ENCODE measurements at places on chromosomes 13 and 19. TPM values are rescaled to one million over a fixed set of nuclear protein-coding genes. Genes with fewer than 3 reads are reported as not detected.

UPK1A gene
- not detected for total RNA-seq

NCR1 gene
- 0.72 TPM for total RNA-seq

GNG14 gene
- 2.1 TPM for total RNA-seq

WDR88 gene
- not detected for total RNA-seq

IGFL3 gene
- total RNA-seq: not detected

PRSS57 gene
- total RNA-seq: not detected

ACTMAP gene
- 2.2 TPM for total RNA-seq

UBE2L5 gene
- total RNA-seq: 0.05 TPM

OR7G3 gene
- total RNA-seq: not detected

C3 gene
- total RNA-seq: 7.9 TPM

GPR4 gene
- total RNA-seq: 0.04 TPM

CBARP gene
- total RNA-seq: 2.1 TPM

CCDC169 gene
- 0.74 TPM for total RNA-seq

STK11 gene
- 43.7 TPM for total RNA-seq

BEST2 gene
- not detected for total RNA-seq

MCEMP1 gene
- 0.27 TPM for total RNA-seq

CCDC8 gene
- total RNA-seq: not detected

LGALS7 gene
- total RNA-seq: not detected

NUP58 gene
- total RNA-seq: 56.4 TPM

ZFR2 gene
- not detected for total RNA-seq

SIGLEC8 gene
- not detected for total RNA-seq

ZIC5 gene
- 0.05 TPM for total RNA-seq

LGALS7B gene
- total RNA-seq: not detected

FGF9 gene
- not detected for total RNA-seq

GJB2 gene
- not detected for total RNA-seq

ICAM5 gene
- total RNA-seq: 20.3 TPM

GNG7 gene
- total RNA-seq: 1.7 TPM

CBLC gene
- not detected for total RNA-seq

SERTM1 gene
- not detected for total RNA-seq

VSTM2B gene
- total RNA-seq: not detected

ONECUT3 gene
- total RNA-seq: not detected

C19orf38 gene
- total RNA-seq: not detected

ZC3H13 gene
- 27.4 TPM for total RNA-seq

DEDD2 gene
- 36.3 TPM for total RNA-seq

PSG7 gene
- not detected for total RNA-seq

FFAR3 gene
- total RNA-seq: not detected

TMEM161A gene
- 50.4 TPM for total RNA-seq

CEACAM3 gene
- not detected for total RNA-seq

PDE4A gene
- total RNA-seq: 4.9 TPM

All from A375 (cell line).